NCI-H510A (cell line): ENCODE measurements at places on chromosomes 11 and 22.

DNA sequence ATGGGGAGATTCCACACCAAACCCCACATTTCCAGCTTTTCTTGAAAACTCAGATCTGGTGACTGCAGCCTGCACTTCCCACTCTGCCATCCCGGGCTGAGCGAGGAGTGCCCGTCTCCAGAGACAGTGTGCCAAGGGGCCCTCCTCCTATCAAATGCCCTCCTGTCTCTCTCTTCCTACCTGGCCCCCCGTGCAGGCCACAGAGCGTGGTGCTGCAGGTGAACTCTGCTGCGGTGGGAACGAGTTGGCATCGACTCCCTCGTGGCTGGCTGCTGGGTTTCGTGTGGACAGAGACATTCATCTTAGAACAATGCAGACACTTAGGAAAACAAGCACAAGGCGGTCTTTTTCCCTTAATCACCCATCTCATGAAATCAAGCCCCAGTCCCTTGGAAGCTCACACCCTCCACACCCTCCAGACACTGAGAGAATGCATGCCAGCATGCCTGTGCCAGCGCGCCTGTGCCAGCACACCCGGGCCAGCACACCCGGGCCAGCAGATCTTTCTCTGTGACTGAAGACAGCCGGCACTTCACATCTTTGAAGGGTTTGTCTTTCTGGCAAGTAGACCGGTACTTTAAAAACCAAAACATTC, 65.0 kb downstream of the PARVB start:
- no peak for DNase-seq

DNA sequence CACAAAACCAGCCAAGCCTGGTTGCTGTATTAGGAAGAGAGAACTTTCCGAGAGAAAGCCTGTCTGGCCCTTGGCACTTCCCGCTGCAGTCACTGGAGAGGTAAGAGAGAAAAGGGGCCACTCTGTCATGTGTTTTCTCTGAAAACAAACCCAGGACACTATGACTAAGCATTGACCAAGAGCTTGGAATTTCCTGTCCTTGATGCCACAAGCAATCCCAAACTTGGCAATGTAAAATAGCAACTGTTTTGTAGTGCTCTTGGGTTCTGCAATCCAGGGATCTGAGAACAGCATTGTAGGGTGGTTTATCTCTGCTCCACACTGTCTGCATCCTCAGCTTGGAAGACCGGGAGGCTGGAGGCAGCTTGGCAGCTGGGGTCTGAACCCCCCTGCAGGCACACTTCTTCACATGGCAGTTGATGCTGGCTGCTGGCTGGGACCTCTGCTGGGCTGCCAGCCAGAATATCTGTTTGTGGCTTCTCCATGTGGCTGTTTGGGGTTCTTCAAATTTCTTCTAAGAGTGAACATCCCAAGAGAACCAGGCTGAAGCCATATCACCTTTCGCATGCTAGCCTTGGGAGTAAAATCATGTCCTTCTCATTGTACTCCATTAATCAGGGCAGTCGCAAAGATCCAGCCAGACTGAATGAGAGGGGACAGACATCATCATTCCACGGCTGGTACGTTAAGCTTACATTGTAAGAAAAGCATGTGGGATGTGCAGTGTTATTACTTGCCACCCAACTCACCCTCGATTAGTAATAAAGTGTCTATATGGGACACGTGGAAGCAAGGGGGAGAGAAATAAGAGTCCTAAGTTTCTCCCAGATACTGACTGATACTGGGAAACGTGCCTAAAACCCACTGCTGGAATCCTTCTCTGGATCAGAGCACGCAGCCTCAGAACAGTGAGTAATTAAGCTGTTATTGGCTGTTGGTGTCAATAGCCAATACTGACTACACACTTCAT, 537.4 kb upstream of the B3GAT1 start:
- no peak for DNase-seq

DNA sequence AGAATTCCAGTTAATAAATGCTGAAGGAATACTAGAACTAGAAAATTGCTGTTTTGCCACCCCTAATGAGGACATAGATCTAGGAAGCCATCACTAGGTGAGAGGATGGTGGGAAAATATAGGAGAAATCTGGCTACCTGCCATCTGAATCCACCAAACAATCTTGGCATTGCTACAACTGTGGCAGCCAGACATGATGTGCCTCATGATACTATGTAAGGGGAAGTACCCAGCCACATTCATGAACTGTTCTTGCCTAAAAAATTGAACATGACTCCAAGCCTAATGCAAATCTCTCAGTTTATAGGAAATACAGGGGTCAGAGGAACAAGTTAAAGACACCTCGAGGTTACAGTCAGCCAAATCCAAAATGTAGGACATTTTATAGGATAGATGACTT, 72.8 kb downstream of the SFI1 start:
- no peak for DNase-seq

DNA sequence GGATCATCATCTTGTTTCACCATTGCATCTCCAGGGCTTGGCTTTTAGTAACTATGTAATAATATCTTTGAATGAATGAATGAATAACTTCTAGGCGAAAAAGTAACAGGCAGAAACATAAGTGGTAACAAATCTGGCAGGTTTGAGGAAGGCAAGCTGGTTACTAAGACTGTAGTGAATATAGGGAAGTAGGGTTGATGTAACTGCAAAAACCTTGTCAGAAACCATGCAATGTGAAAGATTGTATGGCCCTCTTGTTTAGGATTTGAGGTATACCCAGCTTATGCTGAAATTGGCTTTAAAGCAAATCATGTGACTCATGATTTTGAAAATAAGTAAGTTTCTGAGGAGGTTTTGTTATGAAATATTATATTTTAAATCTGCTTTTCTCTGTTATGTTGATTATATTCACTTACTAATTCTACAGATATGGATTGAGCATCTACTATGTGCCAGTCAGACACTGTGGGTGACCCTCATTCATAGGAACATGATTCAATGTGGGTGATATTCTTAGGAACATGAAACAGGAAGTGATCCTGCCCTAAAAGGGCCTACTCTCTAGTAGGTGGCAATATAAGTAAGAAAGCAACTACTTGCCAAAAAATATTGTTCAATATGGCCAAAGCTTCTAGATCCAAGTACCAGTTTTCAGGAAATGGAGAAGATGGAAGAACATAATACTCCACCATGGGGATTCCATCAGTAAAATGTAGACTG, 115.5 kb upstream of the CCDC90B start:
- no peak for DNase-seq

DNA sequence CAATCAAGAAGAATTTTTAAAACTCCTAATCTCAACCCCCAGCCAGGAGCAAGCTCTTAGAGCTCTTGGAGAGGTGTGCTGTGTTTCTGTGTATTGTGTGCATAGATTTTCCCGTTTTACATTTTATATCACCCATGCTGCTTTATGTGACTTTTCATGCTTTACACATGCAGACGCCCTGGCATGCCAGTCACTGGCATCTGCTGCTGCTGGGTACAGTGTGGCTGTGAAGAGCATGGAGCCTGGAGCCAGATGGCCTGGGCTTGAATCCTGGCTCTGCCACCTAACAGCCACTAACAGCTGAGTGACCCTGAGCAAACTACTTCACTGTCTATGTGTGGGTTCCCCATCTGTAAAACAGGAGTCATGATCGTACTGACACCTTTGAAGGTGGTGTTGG, 23.1 kb downstream of the POLR3H start:
- DNase-seq: no peak

DNA sequence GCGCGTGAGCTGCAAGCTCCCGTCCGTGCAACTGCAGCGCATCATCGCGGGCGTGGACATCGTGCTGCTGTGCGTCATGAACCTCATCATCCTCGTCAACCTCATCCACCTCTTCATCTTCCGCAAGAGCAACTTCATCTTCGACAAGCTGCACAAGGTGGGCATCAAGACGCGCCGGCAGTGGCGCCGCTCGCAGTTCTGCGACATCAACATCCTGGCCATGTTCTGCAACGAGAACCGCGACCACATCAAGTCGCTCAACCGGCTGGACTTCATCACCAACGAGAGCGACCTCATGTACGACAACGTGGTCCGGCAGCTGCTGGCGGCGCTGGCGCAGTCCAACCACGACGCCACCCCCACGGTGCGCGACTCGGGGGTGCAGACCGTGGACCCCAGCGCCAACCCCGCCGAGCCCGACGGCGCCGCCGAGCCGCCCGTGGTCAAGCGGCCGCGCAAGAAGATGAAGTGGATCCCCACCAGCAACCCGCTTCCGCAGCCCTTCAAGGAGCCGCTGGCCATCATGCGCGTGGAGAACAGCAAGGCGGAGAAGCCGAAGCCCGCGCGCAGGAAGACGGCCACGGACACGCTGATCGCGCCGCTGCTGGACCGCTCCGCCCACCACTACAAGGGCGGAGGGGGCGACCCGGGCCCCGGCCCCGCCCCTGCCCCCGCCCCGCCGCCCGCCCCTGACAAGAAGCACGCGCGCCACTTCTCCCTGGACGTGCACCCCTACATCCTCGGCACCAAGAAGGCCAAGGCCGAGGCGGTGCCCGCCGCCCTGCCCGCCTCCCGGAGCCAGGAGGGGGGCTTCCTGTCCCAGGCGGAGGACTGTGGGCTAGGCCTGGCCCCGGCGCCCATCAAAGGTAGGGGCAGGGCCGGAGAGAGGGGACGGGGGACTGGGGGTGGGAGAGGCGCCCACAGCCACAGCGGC, 7.3 kb downstream of the PANX2 start:
- DNase-seq: no peak

DNA sequence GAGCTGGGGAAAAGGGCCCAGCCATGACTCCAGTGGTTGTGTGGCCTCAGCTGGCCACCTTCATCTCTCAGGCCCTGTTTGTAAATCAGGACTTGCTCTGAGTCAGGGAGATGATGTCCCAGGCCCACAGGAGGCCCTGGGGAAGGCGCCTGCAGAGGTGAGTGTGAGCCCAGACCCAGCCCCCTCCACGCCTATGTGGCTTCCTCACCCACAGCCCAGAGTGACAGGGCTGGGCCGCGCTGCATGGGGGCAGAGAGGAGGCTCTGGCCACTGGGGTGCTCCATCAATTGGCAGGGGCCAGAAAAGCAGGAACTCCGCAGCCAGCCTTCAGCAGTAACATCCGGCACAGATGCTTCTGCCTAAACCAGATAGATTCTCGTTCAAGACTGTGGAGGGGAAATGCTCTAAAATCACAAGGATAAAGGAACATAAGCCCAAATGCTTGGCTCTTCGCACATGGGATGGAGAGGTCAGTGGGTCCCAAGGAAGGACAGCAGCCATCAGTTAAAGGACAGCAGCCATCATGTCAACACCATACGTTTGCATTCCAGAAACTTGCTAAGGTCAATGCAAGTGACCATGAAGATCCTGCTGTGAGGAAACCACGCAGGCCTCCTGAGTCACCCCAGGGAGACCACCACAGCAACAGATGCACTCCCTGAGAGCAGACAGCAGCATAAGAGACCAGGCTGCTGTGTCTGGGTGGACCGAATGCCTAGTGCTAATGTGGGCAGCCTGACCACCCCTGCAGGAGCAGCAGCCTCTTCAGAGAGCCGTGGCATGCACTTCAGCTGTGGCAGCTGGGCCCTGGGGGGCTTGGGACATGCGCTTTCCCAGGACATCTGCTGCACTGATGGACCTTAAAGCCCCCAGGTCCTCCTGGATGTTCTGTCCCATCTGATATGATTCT, 28.3 kb downstream of the OSBPL5 start:
- no peak for DNase-seq

DNA sequence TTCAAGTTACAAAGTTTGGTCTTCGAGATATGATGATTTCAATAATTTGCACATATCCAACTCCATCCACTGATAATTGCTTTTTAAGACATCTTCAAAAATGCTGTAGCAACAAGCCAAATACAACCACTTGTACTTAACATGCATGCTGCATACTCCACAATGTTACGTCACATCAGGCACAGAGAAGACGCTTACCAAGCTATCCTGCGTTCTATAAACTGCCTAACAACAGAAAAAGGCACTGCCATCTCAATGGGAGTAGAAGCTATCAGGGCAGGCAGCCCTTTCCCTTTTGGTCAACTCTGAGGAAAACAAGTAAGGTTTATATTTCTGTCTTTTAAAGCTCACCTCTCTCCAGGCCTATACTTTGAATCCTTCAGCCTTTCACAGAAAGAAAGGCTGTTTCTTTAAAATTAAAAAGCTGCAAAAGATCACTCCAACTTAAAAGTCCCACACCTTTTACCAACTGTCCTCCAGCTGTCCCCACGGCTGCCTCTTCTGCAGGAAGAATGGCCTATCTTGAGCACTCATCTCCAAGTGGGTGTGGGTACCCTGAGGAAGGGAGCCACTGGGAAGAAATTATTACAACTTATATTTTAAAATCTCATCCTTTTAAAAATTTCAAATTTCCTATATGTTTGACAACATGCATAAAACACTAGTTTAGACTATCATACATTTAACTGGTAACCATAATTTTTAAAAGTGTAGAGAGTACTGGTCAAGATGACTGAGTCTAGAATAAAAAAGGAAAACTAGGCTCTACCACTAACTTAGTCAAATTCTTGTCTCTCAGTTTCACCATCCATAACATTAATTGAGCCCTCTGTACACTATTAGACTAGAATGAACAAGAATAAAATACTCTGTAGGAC, 14.5 kb downstream of the PHF21A start:
- no peak for DNase-seq

DNA sequence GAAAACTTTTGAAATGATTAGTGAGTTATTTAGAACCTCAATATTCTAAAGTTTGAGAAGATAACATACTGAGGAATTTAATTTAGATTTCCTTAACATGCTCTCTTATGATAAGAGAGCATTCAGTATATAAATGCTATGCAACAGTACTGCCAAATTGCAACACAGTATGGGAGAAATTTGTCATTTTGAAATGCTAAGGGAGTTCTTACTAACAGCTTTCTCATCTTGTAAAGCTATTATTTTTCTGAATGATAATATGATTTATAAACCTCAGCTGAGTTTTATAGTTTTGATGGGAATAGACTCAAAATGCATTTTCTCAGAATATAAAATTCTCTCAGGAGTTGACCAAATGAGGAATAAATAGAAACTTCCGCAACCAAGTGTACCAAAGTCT, 108.4 kb downstream of the SPON1 start:
- DNase-seq: no peak

- DNase-seq: no peak
Observed at GRCh38 chr11:69509381-69509780, 27.9 kb downstream of the LINC01488 start.

DNA sequence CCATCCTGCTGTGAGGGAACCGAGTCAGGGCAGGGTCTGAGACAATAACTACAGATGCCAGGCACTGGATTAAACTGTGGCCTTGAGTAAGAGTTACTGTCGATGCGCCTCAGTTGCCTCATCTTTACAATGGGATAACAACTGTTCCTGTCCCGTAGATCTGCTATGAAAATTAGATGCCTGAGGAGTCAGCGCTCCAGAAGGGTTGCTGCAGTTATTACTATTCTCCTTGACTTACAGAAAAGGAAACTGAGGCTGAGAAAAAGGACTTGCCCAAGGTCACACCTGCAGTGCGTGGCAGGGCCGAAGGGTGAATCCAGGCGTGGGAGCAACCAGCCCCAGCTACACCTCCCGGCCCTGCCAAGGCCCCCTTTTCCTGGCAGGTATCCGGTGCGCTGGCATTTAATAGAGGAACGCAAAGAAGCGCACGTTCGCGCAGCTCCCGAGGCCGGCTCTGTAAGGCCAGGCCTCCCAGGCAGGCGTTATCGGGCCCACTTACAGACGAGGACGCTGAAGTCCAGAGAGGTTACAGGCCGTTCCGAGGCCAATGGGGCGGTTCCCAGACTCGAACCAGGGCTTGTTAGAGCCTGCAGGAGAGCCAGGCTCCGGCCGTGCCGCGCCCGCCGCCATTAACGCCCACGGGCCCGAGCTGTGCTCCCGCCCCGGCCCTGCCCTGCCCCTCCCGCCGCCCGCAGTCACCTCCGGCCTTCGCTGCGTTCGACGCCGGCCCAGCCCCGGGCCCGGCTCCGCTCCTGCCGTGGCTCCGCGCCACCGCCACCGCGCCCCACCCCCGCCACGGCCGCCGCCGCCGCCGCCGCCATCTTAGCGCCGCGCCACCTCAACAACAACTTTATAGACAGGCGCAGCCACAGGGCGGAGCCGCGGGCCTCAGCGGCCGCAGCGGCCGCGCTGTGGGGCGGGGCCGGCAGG, at the start of gene C11orf68:
C11orf68 (minus strand) TSS at position 852 of the 930 bp plus-strand sequence; CDS start at position 821, 31 bp downstream.
- DNase-seq: no peak
